ENCODE measurements at places on chromosomes 5 and 9. TPM values are rescaled to one million over a fixed set of nuclear protein-coding genes. Genes with fewer than 3 reads are reported as not detected.

TAF1L gene
- under 0.01 TPM for total RNA-seq

SPATA31E1 gene
- not detected for total RNA-seq

DNA sequence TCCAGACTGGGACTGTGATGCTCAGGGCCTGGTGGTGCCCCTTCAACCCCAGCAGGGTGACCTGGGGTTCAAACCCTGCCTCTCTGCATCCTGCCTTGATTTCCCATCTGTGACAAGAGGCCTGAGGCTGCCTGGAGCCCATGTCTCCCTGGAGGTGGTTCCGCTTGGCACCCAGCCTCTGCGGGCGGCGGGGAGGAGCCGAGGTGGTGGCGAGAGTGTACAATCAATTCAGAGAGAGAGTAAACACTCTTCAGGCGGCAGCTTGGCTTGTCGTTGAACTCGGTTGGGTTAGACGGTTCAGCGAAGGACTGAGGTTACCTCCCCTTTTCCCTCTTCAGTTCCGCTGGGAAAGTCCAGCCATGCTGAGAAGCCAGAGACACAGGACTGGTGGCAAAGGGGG lies 39.3 kb downstream of the NTNG2 start:
- no peak for DNase-seq

FOXD4L6 gene
- not detected for total RNA-seq

DNA sequence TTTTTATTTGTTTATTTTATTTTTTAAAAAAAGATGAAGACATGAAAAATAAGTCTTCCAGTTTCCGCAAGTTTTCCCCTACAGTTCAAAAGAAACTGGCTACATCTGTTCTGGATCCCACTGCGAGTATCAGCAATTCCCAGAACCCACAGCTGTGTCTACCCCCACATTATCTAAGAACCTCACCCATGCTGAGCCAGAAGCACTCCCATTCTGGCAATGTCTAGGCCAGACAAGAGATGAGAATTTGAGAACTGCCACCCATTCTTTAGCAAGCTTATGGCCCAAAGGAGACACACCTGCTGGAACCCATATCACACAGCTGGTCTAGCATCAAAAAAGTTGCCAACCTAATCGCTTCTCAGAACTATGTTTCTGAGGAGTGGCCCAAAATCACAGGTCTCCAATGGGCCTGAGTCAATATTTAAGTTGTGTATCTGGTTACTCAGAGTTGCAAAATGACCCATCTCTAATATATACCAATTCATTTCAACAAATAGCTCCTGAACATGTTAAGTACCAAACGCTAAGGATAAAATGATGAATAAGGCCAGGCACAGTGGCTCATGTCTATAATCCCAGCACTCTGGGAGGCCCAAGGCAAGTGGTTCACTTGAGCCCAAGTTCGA lies 27.1 kb downstream of the MTMR12 start:
- DNase-seq = no peak

ZFP37 gene
- total RNA-seq = 5.1 TPM

DNA sequence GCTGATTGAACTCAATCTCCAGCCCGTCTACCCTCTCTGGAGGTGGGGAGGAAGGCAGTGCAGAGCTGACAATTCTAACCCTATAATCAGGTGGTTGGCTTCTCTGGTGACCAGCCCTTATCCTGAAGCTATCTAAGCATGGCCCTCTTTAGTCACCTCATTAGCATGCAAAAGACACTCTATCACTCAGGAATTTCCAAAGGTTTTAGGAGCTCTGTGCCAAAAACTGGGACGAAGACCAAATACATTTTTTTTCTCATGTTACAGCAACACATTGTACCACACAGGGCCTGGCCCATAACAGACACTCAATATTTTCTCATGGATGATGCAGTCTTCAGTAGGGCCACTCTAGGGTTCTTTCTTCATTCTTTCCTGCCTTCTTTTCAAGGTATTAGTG lies 118.8 kb upstream of the VLDLR start:
- peak; percentile 61 for DNase-seq

DNA sequence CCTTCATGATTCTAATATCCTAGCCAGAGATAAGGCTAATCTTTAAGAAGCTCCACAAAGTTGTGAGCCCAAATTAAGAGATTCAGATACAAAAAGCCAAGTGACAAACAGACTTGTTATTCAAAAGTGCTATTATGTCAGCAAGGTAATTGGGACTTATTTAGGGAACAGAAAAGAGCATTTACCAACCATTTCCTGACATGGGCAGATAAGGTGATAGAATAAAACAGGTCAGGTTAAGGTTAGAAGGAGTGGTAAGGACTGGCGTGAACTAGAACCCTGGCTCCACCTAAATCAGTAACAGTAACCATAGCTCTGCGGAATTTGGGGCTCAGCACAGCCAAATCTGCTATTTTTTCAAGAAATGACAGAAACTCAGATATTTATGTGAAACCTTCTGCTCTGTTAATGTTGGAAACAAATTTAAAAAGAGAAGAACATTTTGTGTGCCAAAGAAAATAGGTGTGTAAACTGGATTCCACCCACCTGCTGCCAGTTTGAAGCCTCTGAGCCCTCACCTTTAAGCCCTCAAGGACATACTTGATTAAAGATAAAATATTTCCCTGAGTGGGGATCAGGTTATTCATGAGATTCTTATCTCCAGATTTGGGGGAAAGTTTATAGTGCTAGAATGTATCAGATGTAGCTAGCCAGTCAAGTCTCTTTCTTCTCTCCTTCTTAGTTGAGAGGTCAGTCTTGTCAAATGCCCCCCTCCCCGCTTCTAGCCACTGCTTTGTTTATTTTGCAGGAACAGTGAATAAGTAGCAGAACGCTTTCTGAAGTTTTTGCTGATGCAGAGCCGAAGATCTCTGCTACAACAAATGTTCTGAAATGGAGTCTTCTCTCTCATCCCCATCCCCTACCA lies 10.2 kb upstream of the ERMP1 start:
- no peak for DNase-seq

DNA sequence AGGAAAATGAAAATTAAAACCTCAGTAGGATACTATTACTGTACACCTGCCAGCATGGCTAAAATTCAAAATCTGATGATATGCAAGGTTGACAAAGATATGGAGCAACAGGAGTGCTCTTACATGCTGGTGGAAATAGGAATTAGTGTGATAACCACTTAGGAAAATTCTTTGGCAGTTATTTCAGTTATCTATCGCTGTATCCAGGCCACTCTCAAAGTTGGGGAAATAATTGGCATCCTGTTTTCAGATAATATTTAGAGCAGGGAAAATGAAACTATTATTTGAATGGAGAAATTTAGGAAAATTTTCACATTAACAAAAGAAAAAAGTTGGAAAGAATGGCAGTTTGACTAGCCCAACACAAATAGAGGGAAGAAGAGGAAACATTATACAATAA lies 50.9 kb downstream of the KIAA1958 start:
- DNase-seq = no peak

THBS4 gene
- total RNA-seq = 1.5 TPM

- DNase-seq = no peak
Measured at GRCh38 chr9:123997665-123998277, 13.8 kb upstream of the LHX2 start.
